ENCODE measurements at places on chromosomes 5 and 9.

DNA sequence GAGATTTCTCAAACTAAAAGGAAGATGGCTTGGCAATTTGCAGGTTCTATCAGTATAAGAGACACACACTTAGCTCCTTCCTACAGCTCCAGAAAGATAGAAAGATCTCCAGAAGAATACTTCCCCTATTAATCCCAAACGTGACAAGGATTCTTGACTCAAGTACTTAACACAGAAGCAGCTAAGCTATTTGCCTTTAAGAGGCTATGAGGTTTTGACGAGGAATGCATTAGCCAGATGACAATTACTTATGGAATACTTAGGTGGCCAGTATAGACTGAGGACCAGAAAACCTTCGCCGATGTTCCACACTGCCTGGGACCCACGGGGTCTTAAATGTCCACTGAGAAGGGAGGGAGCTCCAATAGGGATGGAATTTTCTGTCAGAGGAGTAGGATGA, 340.5 kb upstream of the KIF2A start:
- DNase-seq, result no peak

- DNase-seq, result no peak
These were observed 17.7 kb upstream of the TLX3 start for GRCh38 chr5:171291371-171291770.

GRCh38 chr5:106827061-106827460, 843.7 kb downstream of the EFNA5 start:
- DNase-seq, result no peak

DNA sequence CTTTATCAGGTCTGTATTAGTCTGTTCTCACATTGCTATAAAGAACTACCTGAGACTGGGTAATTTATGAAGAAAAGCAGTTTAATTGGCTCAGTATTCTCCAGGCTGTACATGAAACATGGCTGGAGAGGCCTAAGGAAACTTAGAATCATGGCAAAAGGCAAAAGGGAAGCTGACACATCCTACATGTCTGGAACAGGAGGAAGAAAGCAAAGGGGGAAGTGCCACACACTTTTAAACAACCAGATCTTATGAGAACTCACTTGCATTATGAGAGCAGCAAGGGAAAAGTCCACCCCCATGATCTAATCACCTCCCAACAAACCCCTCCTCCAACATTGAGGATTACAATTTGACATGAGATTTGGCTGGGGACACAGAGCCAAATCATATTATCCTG, 132.1 kb downstream of the PCSK1 start:
- DNase-seq, result no peak

DNA sequence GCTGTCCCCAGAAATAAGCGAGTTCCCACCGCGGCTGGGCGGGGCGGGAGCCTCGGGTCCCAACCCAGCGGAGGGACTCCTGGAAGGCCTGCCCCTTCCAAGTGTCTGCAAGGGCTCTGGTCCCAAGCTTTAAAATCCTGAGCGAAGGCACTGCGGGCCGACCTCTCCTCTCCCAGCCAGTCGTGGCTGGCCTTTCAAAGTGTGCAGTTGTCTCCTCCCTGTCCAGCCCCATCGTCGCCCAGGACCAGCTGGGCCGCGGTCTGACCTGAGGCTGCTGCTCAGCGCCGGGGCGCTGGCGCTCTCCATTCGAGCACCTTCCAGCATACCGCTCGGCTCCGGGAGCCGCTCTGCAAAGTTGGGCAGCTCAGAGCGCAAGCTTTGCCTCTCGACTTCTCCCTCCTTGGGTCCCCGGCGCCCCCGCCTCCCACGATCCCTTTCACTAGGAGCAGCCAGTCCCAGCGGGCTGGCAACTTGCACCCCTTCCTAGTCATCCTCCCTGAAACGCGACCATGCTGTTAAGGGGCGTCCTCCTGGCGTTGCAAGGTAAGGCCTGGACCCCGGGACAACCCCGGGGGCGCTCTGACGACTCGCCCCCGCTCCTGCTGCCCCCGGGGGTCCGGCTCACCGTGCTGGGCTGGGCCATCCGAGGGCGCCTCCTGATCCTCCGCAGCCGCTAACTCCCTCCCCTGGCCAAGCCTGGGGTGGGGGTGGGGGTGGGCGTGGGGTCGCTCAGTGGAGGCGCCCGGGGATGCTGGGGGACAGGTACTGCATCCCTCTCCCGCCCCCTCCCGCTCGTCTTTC, at the start of gene MAMDC2:
TSS of gene MAMDC2 (plus strand) at position 160 of the 801 bp plus-strand sequence. CDS start at position 510, 350 bp downstream.
- no peak for DNase-seq

- DNase-seq, result no peak
These were observed 115.1 kb downstream of the ESM1 start for GRCh38 chr5:54870271-54870670.

- DNase-seq, result peak; percentile 18
These were observed 28.4 kb downstream of the NNT start for GRCh38 chr5:43631182-43631910.

DNA sequence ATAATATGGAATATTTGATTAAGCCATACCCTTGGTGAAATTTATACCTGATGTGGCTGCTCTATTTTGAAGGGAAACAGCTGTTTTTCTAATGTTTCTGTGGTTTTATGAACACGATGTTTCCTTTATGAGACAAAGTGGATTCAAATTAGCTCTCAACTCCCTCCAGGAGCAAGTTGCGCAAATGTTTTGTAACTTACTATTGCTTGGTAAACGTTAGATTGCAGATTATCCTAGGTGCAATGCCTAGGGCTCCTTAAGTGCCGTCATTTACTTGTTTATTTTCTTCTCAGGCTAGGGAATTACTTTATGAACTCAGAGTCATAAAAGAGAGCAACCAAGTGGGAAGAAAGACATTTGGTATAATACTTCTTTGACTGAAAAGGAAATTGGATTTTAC, 763.1 kb downstream of the TAF11L14 start:
- DNase-seq, result no peak

- DNase-seq, result no peak
These were observed 196.5 kb downstream of the MED10 start for GRCh38 chr5:6181871-6182270.

DNA sequence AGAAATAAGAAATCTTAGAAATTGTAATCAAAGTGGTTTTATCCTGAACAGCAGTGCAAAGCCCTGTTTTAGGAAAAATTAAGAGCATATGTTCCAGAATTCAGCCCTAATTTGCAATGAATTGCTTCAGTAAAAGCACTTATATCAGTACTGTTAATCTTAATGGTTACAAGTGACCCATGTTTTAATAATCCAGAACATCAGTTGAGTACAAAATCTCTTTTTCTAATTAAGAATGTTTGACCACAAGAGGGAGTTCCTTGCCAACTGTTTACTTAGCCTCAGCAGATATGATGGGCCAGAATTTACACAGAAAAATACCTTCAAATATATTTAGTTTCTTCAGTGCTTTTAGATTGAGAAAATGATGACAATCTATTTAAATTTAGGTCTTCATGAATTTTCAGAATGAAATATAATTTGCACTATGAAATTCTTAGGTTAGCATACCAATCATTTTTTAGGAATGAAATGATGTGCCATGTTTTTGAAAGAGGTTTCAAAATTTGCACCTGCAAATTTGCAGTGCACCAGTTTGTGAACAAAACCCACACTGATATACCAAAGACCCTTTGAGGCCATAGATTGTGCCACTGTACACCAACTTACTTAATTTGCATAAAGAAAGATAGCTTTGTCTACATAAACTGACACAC, 926.3 kb upstream of the ARRDC3 start:
- DNase-seq, result no peak

GRCh38 chr5:127820910-127821553, 117.8 kb downstream of the CCDC192 start:
- no peak for DNase-seq
